NCI-H1105 (cell line): ENCODE measurements at places on chromosomes 13 and 19.

DNA sequence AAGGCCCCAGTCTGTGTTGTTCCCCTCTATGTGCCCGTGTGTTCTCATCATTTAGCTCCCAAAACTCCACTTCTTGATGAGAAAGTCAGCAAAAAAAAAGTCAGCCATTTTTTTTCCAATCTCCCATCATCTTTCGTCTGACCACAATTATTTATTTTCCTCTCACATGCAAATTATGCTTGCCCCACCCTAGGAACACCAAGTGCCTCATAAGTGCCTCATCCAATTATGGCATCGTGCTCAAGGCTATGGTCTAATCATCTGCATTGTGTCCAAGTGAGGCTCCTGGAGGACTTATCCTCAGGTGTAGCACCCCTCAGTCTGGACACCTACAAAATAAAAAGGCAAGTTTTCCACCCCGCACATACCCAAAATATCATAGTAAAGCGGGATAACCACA is 20.8 kb upstream of the IPO5 start:
- DNase-seq: no peak

DNA sequence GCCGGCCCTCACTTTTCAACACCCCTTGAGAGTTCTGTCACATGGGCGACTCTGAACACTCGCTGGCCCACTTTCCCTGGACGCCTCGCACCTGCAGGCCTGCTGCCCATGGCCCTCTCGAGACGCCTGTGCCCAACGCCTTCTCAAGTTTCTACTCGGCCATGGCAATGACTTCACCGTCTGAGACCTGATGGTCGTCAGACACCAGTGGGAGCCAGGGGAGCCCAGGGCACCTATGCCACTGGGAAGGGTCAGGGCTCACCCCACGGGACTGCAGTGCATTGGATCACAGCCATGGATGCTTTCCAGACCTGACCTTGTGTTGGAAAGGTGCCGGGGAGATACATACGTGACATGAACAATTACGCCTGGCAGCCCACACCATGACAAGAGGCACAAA is 60.1 kb downstream of the KLF2 start:
- no peak for DNase-seq

GRCh38 chr19:15575406-15575805 is 39.6 kb upstream of the CYP4F8 start:
- no peak for DNase-seq

DNA sequence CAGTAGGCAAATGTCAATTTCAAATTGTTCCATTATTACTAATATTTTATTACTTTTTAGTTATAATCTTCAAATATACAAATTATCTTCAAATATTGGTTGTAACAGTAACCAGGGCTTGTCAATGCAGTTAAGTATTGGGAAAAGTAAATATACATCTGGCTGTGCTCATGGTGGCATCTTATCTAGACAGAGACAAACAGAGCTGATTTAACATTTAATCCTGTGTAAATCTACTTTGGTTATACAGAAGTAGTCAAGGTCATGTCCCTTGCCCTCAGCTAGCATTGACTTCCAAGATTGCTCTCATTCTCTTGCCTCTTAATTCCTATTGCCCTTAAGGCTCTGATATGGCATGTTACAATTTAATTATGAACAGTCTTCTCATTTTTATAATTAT is 98.4 kb upstream of the KLHL1 start:
- DNase-seq: no peak
